ENCODE measurements at places on chromosomes 6 and 20. TPM values are rescaled to one million over a fixed set of nuclear protein-coding genes. Genes with fewer than 3 reads are reported as not detected.

GRCh38 chr6:6193221-6193745 lies 127.2 kb downstream of the F13A1 start:
- no peak for DNase-seq

DNA sequence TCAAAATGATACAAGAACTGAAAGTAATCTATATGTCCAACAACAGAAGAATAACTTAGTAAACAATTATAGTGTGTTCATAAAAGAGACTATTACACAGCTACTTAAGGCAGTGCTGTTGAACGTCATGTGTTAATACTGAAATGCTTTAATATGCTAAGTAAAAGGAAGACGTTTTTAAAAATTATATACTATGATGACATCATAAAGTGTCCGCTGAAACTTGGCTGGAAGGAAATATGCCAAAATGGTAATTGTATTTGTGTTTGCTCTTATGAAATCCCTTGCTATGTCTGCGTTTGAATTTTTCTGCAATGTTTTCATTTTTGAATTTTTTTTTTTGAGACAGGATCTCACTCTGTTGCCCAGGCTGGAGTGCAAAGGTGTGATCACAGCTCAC lies 679.3 kb downstream of the DHX35 start:
- DNase-seq: no peak

DNA sequence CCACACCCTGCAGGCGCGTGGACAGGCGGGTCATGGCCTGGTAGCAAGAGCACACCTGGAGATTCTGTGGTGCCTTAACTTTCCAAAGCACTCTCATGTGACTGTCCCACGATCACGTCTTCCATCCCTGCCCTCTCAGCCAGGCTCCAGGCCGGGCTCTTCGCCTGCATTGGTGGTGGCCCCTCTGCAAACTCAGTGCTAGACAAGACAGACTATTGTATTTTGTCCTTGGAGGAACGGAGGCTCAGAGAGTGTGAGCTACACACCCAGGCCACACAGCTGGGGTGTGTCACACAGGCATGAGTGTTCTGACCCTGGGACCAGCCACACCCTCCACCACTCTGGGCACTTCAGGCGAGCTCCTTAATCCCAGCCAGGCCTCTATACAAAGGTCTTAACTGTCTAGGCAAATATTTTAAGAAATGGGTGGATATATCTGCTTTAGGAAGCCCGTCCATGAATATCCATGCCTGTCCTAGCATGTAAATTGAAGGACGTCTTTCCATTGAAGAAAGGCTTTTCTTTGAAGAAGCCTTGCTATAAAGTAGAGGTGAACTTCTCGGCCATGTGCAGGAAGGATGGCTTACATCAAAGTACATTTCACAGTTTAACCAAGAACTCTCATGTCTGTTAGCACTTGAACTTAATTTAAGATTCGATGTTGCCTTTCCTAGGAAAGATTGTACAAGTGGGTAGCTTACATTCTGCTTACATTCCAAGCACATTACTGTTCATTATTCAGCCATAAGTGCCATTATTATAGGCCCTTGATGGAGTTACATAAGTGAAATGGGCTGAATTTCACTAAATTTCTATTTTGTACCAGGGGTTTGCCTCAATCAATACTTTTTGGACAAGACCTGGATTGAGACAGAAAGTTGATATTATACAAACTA lies 263.9 kb downstream of the DLL1 start:
- no peak for DNase-seq

- no peak for DNase-seq
Observed at GRCh38 chr6:56677559-56677958, 34.9 kb upstream of the DST start.

DNA sequence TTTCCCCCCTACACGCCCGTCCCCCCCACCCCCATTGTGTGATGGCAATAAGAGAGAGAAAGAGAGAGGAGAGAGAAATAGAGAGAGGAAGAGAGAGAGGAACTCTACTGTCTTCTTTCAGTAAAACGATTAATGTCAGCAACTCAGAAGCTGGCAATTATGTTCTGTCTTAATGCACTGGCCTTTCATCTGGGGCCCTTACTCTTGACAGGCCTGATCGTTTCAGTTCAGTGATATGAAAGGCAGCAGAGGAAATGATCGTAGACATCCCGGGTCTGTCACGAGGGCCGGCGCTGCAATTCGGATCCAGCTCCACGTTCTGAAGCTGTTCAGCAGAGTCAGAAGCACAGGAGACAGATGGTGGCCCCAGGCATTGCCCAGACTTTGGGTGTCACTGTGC lies 308.9 kb downstream of the ZNF217 start:
- DNase-seq: no peak

- DNase-seq: no peak
Observed at GRCh38 chr6:169407325-169407724, 153.7 kb upstream of the THBS2 start.

Gene RGL2
- polyA plus RNA-seq: 81.3 TPM

GRCh38 chr20:62190639-62191411 lies 8.0 kb downstream of the MTG2 start:
- no peak for DNase-seq

Gene MUCL3
- polyA plus RNA-seq: not detected

DNA sequence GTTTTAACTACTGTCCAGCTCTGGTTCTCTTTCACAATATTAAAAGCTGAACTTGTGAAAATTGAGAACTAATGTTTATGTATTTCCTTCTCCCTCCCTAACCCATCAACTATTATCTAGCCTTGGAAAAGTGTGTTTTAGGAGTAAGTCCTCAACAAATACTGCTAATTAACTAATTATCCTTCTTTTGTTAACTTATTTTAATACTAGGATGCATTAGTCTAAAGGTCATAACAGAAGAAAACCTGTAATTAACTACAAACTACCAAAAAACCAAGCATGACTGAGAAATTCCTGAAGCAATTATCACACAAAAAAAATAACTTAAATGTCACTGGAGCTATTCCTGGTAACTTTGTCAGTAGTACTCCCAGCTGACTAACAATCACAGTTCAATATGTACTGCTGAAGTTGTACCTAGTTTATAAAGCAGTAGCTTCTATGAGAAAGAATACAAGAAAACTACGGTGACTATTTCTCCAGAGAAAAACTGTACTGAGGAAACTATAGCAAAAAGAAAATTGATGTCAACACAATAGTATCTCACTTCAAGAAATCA lies 301.9 kb downstream of the LAMA2 start:
- DNase-seq: no peak

GRCh38 chr6:118297821-118298220 lies 250.3 kb upstream of the PLN start:
- DNase-seq: no peak

DNA sequence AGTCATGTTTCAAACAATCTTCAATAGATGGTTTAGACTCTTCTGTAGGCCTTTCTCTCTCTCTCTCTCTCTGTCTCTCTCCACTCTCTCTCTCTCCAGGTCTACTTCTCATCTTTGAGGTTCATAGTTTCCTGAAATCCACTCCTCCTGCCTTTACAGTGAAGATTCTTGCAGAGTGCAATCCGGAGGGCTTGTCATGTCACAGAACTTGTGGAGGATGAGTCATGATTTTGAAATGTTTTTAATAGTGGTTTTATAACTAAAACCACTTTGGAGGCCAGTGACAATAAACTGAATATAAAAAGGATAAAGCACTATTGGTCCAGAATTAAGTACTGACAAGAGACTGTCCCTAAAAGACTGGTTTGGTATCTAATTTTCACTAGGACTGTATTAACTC lies 156.3 kb downstream of the KIF6 start:
- DNase-seq: no peak

DNA sequence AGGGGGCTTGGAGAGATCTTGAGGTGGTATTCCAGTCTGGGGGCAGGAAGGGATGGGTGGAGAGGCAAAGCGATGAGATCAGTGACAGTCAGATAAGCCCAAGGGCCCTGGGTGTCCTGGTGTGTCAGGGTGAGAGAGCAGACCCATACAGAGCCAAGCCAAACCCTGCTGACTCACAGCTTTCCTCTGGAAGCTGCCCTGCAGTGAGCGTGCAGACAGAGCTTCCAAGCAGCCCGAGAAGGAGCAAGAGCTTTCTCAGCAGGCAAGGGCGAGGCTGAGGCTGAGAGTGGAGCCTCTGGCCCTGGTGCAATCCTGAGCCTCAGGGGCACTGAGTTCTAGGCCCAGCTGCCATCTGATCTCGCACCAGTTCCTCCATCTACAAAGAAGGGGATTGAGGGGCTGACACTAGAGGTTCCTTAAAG lies 91.1 kb upstream of the HIVEP1 start:
- DNase-seq: peak; percentile 26

GRCh38 chr20:40676491-40677269 lies 12.4 kb downstream of the MAFB start:
- DNase-seq: no peak

- DNase-seq: peak; percentile 46
Observed at GRCh38 chr20:14498772-14499171, 161.4 kb upstream of the FLRT3 start.

- no peak for DNase-seq
Observed at GRCh38 chr6:39080246-39080875, 31.8 kb downstream of the GLP1R start.

DNA sequence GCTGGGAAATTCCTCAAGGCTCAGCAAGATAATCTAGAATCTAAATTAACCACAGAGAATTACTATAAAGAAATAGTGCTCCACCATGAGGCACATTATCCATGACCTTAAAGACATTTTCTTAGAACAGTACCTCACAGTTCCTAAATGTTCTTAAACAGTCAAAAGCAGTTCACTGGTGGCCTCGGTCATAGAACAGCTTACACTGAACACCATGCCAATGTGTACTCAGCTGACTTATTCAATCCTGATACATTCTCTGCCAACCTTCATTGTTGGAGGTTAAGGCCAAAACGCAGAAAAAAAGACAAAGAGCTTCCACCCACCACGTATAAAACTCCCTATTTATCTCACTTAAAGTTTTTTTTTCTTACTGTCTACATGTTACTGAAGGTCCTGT lies 21.8 kb upstream of the TMEM170B start:
- no peak for DNase-seq

- DNase-seq: no peak
Observed at GRCh38 chr6:114100215-114100994, 129.5 kb upstream of the HDAC2 start.

Gene HEY2
- polyA plus RNA-seq: 12.4 TPM

Gene LHFPL5
- not detected for polyA plus RNA-seq

DNA sequence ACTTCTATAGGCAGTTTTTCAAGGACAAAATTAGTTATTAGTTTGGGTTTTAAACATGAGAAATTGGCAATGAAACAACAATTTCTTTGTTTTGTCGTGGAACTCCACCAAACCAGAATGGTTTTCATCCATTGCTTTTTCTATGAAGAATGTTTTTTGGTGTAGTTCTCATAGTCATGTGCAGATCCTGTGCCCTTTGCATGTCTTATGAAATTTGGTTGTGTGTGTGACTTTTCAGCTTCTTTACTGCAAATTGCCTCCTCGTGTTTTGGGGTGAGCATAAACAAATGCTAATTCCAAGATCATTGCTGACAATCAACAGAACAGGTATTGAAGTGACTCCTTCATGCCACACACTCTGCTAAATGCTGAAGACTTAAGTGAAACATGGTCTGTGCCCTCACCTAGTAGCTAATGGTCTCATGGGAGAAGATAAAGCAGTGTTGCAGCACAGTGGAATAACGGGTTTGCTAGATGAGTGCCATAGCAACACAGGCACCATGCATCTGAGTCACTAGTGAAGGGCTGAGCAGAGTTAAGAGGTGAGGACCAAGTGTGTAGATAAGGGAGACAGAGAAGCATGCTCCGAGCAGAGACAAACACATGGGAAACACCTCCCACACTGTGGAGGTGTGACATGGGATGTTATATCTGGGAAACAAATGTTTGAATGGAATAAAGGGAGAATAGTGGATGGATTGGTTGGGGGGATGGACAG lies 120.0 kb downstream of the SLC16A10 start:
- DNase-seq: no peak

- DNase-seq: no peak
Observed at GRCh38 chr6:72740135-72740534, 118.3 kb downstream of the KCNQ5 start.

- peak; percentile 41 for DNase-seq
Observed at GRCh38 chr6:140537834-140538705, 1163.6 kb upstream of the CITED2 start.

GRCh38 chr20:40953416-40953815 lies 75.2 kb upstream of the TOP1 start:
- DNase-seq: no peak

Gene ZC2HC1B
- polyA plus RNA-seq: not detected

- DNase-seq: no peak
Observed at GRCh38 chr6:169559592-169559991, 142.2 kb downstream of the WDR27 start.

GRCh38 chr20:32354592-32355416 lies 3.3 kb upstream of the ASXL1 start:
- DNase-seq: no peak

Gene FOXF2
- polyA plus RNA-seq: 9.7 TPM

Gene PTCRA
- not detected for polyA plus RNA-seq

GRCh38 chr6:151286214-151286613 lies 46.4 kb downstream of the AKAP12 start:
- DNase-seq: no peak

Gene SGK2
- polyA plus RNA-seq: 0.53 TPM

Gene OXT
- polyA plus RNA-seq: 0.39 TPM

Measured in muscle of arm (tissue), 14 donors.